PC-9 (cell line): ENCODE measurements at places on chromosomes 4 and X. TPM values are rescaled to one million over a fixed set of nuclear protein-coding genes. Genes with fewer than 3 reads are reported as not detected.

- peak; percentile 9 for DNase-seq
- no peaks in the 10 kb centered on the region for H3K36me3 ChIP-seq
- H3K27me3 ChIP-seq, result no peaks in the 10 kb centered on the region
- no peaks in the 10 kb centered on the region for H3K4me1 ChIP-seq
Observed at GRCh38 chr4:177051473-177052060, 258.1 kb upstream of the NEIL3 start.

DNA sequence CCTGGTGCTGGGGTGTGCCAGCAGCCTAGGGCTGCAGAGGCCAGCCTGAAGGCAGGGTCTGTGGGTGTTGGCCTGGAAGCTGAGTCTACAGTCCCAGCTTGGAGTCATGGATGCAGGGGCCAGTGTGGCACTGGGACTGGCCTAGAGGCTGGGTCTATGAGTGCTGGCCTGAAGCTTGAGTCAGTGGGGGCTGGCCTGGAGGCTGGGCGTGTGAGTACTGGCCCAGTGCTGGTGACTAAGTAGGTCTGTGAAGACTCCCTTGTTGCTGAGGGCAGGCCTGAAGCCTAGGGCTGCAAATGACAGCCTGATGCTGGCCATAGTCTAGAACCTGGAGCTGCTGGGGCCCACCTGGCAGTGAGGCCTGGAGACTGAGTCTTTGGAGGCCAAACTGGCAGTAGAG lies 31.3 kb upstream of the ALG13 start:
- no peak for DNase-seq
- H3K4me3 ChIP-seq, result no peak overlapping the region
- H3K27me3 ChIP-seq, result no peaks in the 10 kb centered on the region
- no peaks in the 10 kb centered on the region for H3K4me1 ChIP-seq
- H3K27ac ChIP-seq, result no peak overlapping the region

DNA sequence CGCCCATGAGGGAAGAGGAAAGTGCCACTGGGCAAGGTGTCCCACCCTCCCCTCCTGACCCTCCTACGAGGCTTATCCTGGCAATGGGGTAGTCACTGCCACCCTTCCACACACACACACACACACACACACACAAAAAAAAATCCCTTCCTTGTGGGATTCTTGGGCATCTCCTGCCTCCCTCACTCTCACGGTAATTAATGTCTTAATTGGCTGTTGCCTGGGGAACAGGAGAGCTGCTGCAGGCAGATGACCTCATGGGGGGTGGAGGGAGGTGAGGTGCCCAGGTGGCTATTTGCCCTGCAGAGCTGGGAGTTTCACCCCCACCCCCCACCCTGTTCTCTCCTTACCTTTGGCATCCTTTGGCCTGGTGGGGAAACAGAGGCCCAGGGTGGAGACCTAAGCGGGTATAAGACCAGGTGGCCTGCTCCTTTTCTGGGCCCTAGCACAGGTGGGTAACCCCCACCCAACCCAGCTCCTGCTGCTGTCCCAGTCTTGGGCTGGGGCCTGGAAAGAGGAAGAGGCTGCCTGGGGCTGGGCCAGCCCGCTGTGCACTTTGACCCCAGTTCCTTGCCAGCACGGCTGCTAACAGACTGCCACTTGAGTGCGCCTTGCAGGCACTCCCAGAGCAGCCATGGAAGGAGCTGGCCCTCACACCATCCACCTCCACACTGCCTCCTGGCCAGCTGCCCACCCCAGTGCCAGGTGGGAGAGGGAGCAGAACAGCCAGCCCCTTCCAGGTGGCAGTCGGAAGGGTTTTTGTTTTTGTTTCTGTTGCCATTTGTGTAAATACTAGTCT lies 12.6 kb downstream of the EFNB1 start:
- DNase-seq, result no peak
- no peak overlapping the region for H3K27ac ChIP-seq
- H3K4me1 ChIP-seq, result no peaks in the 10 kb centered on the region
- H3K36me3 ChIP-seq, result no peaks in the 10 kb centered on the region
- H3K27me3 ChIP-seq, result no peaks in the 10 kb centered on the region
- no peak overlapping the region for H3K4me3 ChIP-seq

- no peak for DNase-seq
- no peaks in the 10 kb centered on the region for H3K4me1 ChIP-seq
- H3K27me3 ChIP-seq, result no peaks in the 10 kb centered on the region
- H3K4me3 ChIP-seq, result no peak overlapping the region
- H3K36me3 ChIP-seq, result no peaks in the 10 kb centered on the region
Observed at GRCh38 chr4:158913766-158914165, 144.9 kb downstream of the FNIP2 start.

DNA sequence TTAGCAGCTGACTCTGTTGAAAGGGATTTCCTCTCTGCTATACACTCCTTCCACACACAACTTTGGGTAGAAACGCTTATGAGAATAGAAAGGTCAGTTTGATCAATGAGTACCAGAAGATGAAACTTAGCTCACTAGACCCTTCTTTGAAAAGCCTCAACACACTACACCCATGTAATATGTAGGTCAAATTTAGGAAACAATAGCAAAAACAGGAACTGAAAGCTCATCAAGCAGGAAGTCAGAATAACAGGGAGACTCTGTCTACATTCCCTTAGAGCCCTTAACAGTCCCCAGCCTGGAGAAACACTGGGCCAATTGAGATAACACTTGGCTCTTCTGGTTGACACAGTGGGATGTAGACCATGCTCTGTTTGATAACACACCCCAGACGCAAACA lies 30.7 kb downstream of the SRPX2 start:
- no peak overlapping the region for H3K4me3 ChIP-seq
- peaks cover 15% of the 10 kb centered on the region; the same call in 1 of the 2 replicates for H3K4me1 ChIP-seq
- 0 out of 2 replicates have a peak, but pooled peaks cover 7% of the 10 kb centered on the region for H3K36me3 ChIP-seq
- H3K27me3 ChIP-seq, result no peaks in the 10 kb centered on the region
- DNase-seq, result no peak
- no peak overlapping the region for H3K27ac ChIP-seq

- H3K4me3 ChIP-seq, result peak overlapping the region; percentile 89
- no peaks in the 10 kb centered on the region for H3K27me3 ChIP-seq
- peaks cover 15% of the 10 kb centered on the region for H3K4me1 ChIP-seq
- peaks cover 21% of the 10 kb centered on the region; the same call in 1 of the 2 replicates for H3K36me3 ChIP-seq
Observed at GRCh38 chrX:154761977-154762536, 607 bp upstream of the DKC1 start.

GRCh38 chrX:34901761-34902160 lies 40.8 kb upstream of the FAM47B start:
- H3K4me3 ChIP-seq, result no peak overlapping the region
- H3K27me3 ChIP-seq, result no peaks in the 10 kb centered on the region
- H3K36me3 ChIP-seq, result no peaks in the 10 kb centered on the region
- H3K4me1 ChIP-seq, result no peaks in the 10 kb centered on the region
- H3K27ac ChIP-seq, result no peak overlapping the region

GRCh38 chr4:121164291-121164690 lies at the start of gene TNIP3:
TSS of gene TNIP3 (minus strand) at chr4:121164321. CDS start at chr4:121164125, 196 bp downstream.
- no peaks in the 10 kb centered on the region for H3K36me3 ChIP-seq
- H3K27me3 ChIP-seq, result no peaks in the 10 kb centered on the region
- H3K27ac ChIP-seq, result no peak within 1 kb of the TSS
- no peak for DNase-seq

- DNase-seq, result no peak
- H3K4me3 ChIP-seq, result no peak overlapping the region
Observed at GRCh38 chrX:6440648-6441047, 94.3 kb downstream of the VCX3A start.

- no peak overlapping the region for H3K4me3 ChIP-seq
- no peak overlapping the region for H3K27ac ChIP-seq
- no peaks in the 10 kb centered on the region for H3K27me3 ChIP-seq
- no peak for DNase-seq
Observed at GRCh38 chrX:16827225-16827624, 41.0 kb downstream of the TXLNG start.

GRCh38 chr4:188370777-188371176 lies 231.5 kb downstream of the TRIML1 start:
- DNase-seq, result no peak
- no peak overlapping the region for H3K4me3 ChIP-seq
- H3K27ac ChIP-seq, result no peak overlapping the region
- H3K4me1 ChIP-seq, result no peaks in the 10 kb centered on the region; the same call in 1 of the 2 replicates
- no peaks in the 10 kb centered on the region for H3K36me3 ChIP-seq
- peaks cover 18% of the 10 kb centered on the region; the same call in 1 of the 2 replicates for H3K27me3 ChIP-seq

- no peak for DNase-seq
- no peaks in the 10 kb centered on the region for H3K4me1 ChIP-seq
- H3K27ac ChIP-seq, result no peak overlapping the region
- no peaks in the 10 kb centered on the region for H3K27me3 ChIP-seq
Observed at GRCh38 chrX:93868289-93868965, 194.4 kb downstream of the FAM133A start.

GRCh38 chr4:18291981-18292380 lies 270.4 kb upstream of the LCORL start:
- H3K36me3 ChIP-seq, result no peaks in the 10 kb centered on the region
- no peak overlapping the region for H3K27ac ChIP-seq
- H3K4me3 ChIP-seq, result no peak overlapping the region
- no peaks in the 10 kb centered on the region; the same call in 1 of the 2 replicates for H3K27me3 ChIP-seq
- DNase-seq, result no peak
- H3K4me1 ChIP-seq, result no peaks in the 10 kb centered on the region

DNA sequence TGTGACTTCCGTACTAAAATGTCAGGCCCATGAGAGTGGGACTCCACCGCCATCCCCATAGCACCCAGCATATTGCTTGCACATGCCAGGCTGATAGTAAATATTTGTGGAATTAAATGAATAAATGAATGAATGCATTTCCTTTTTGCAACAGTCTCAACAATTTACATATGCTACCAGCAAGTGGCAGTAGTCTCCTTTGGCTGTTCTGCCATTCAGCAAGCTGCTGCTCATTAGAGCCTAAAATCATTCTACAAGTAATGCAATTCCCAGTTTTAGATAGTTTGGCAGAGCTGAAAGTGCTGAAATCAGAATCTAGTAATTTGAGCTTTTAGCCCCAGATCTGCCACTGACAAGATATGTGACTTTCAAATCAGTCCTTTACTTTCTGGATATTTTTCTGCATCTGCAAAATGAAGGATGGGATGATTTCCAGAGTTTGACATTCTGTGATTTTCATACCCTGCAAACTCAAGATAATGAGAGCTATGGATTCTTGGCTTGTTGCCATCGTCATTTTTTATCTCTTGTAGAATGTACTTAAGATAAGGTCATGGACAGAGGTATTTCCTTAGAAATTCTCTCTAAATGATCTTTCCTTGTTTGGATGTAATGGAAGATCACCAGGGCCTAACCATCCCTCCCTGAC lies 35.7 kb upstream of the INTS6L start:
- no peak for DNase-seq
- peaks cover 4% of the 10 kb centered on the region for H3K27me3 ChIP-seq
- no peaks in the 10 kb centered on the region for H3K36me3 ChIP-seq
- H3K27ac ChIP-seq, result no peak overlapping the region

DNA sequence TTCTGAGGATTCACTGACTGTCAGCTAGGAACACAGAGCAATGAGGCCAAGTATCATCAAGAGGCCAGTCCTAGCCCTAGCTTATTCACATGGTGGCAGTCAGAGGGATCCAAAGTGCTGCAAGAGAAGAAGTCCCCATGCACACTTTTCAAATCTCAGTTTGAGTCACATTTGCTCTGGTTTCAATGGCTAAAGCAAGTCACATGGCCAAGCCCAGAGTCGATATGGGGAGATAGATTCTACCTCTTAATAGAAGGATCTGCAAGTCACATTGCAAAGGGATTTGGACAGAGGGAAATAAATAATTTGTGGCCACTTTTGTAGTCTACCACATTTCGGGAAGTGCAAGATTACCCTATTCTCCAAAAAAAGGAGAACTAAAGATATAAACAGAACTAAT lies 3.7 kb upstream of the LCORL start:
- H3K27ac ChIP-seq, result no peak overlapping the region
- H3K27me3 ChIP-seq, result no peaks in the 10 kb centered on the region

DNA sequence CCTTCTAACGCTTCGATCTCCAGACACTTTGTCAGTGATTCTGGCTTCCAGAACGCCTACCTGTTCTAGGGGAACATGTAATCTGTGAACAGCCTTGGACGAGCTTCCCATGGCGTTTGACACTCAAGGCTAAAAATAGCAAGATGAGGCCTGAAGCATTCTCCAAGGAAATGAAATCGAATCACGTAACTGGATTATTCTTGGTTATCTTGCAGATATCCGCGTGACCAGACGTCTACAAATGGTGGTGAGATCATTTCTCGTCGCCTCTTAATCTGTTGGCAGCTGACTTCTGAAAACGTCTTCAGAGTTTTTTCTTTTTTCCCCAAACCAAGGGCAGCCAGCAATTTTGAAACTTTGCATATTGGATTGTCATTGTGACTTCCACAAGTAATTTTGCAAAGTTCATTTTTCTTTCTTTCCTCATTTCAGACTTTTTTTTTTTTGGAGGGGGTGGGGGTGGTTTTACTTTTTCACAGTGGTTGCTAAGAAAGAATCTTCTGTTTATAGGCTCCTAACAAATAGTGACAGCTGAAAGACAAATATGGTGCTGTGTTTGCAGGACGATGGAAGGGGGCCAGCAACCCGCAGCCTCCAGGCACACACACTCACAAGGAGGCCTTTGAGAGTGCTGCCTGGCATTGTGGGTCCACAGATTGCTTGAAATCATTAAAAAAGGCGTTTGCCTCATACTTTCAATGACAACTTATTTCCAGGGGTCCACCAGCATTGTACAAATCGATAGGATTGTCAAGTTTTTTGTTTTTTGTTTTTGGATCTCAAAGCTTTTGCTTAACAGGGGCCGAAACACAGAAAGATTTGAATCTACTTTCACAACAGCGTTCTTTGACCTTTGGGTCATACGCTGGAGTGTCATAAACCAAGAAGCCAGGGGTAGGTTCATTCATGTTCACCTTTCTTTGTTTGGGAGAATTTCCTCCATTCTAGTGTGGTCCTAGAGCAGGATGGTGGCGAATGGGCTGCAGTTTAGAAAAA lies 32.4 kb upstream of the PDLIM3 start:
- H3K36me3 ChIP-seq, result no peaks in the 10 kb centered on the region
- no peak overlapping the region for H3K4me3 ChIP-seq
- DNase-seq, result no peak
- no peaks in the 10 kb centered on the region for H3K27me3 ChIP-seq

DNA sequence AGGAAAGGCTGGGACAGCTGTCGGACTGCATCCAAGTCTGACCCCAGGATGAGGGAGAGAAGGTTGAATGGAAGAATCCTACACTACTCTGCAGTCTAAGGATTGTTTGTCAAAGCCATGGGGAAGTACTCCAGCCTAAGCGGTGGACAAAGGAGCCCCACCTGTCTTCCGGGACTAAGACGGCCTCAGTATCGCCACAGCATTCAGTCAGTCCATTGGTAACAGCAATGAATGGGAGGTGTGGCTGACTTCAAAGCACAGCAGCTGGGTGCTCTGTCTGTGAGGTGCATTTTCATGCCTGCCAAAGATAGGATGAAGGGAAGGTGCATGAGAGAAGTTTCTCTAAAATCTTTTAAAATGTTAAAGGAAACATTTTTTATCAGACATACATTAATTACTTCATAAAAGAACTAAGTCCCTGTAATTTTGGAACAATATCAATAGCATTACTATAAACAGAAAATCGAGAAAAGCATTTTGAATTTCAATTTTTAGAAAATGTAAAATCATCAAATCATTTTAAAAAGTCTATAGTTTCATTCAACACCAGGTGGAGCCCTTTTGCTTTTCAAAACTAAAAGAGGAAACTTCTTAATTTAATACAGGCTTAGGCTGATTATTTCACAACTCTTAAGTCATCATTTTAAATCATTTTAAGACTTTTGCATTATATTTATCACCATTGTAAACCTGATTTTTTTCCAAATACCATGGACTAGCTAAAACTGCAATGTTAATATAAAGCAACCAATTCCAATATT lies 27.6 kb upstream of the INTU start:
- peak; percentile 64 for DNase-seq
- no peaks in the 10 kb centered on the region for H3K36me3 ChIP-seq
- H3K27me3 ChIP-seq, result no peaks in the 10 kb centered on the region
- H3K4me3 ChIP-seq, result no peak overlapping the region

CLDN2 gene
- not detected in 2 replicates for total RNA-seq

GCNA gene
- 0.48 and 1.4 TPM in 2 replicates for total RNA-seq

SLC10A7 gene
- total RNA-seq, result 4.8 and 11.4 TPM in 2 replicates

HAND2 gene
- total RNA-seq, result not detected in 2 replicates

CWH43 gene
- not detected in 2 replicates for total RNA-seq

CXorf49 gene
- total RNA-seq, result not detected in 2 replicates

TENM3 gene
- total RNA-seq, result not detected in 2 replicates
